ENCODE measurements at places on chromosomes 4 and X.
A peak's percentile ranks its signal among the peaks of the same experiment; 100 is the strongest.

DNA sequence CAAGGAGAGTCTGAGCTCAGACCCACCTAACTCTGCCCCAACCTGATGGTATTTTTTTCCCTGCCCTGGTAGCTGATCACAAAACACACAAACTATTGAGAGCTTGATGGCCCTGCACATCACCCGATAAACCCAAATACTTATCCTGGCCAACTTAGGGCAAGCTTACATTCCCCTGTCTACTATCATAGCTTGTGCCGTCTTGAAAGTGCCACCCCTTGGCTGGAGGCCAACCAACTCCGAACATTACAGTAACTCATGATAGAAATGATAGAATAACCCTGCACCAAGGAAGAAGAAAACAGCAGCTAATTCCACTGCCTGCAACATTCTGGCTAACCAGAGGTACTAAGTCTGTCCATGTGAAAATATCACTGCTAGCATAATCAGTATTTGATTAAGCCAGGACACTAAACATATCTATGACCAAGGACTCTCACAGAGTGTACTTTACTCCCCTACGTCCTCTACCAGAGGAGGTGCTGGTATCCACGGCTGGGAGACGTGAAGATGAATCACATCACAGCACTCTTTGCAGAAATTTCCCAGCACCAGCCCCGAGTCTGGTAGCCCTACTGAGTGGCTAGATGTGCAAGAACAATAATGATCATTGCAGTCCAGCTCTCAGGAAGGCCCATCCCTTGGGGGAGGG lies 8.9 kb downstream of the STBD1 start:
- DNase-seq: no peak

DNA sequence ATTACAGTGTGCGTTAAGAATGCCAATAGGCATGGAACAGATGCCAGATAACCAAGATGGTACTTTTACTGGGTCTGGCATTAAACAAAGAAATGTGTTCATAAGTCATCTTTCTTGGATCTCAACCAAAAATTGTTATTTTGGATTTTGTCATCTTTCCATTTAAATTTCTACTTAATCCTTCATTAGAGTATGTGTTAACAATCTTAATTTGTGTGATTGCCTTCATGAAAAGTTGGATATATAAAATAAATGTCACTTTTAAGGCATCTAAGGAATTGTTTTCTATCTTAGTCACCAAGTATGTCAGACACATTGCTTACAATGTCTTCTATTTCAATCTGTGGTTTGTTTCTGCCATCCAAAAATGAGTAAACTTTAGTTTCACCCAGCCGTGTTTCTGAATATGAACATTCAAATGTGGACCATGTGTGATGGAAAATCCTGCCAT lies 87.5 kb downstream of the PALLD start:
- DNase-seq: no peak

GRCh38 chrX:133468051-133468450 lies 52.8 kb upstream of the GPC4 start:
- no peak for DNase-seq

GRCh38 chr4:70703619-70704214 lies 15.4 kb downstream of the UTP3 start:
- DNase-seq: peak; percentile 71

DNA sequence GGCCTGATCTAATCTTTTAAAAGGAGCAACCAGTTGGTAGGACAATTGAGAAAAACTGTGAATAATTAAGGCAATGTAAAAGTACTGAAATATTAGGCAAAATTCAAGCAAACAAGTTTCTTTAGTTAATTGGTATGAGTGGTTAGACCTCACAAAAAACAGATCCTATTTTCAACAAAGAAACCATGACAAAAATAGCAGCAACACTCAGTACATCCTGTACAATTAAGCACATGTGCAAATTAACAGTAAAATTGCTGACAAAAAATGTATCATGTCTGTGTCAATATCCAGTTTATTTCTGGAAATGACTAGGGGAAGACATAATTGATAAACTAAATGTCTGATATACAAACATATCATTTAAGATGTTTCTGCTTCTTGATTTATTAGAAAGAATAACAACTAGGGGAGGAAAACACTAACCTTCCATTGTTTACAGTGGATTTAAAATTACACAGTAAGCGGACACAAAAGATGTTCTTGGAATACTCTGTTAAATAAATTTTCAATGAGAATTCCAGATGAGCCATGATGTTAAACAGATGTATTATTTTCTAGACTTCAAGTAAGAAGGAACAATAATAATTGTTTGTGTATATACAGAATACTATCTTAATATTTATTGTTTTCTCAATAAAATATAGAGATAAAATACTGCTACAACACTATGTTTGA lies 638.9 kb downstream of the SPRY1 start:
- no peak for DNase-seq

DNA sequence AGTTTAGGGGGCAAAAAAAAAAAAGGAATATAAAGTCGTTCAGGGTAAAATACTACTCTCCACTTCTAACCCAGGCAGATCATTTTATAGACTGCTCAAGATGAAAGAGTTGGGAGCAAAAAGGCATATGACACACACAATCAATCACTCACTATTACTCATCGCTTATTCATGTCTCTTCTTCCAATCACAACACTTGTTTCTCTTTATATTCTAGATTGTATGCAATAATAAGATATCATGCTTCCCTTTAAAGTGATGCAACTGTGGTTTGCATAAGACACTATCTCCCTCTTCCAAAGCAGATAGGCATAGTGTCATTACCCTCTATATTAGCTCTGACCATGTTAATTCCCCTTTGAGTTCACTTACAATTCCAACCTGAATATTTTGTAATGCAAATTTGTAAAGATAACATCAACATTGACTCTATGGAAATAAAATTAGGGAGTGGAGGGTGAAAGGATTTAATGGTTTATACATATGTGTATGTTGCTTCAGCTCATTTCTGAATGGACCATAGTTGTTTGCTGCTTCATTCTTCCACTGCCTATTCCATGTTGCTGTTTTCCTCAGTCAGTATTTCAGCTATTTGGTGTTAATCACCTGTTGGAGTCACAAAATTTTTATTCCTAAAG lies 154.9 kb upstream of the EPHA5 start:
- DNase-seq: no peak

GRCh38 chr4:71209161-71209560 lies 129.7 kb upstream of the SLC4A4 start:
- no peak for DNase-seq

- no peak for DNase-seq
Observed at GRCh38 chrX:39431893-39432292, 630.6 kb downstream of the MID1IP1 start.

DNA sequence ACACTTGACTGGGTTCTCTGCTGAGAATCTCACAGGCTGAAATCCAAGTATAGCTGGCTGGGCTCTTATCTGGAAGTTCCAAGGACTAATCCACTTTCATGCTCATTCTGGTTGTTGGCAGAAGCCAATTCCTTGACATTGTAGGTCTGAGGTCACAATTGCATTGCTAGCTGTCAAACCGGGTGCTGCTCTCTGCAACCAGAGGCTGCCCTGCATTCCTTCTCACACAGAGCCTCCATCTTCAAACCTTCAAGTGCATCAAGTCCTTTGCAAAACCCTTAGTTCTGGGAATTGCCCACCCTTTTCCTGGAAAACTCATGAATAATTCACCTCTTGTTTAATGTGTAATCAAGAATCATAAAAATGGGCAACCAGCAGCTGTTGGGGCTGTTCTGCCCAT lies 404.2 kb downstream of the KCNIP4 start:
- no peak for DNase-seq

GRCh38 chrX:140697618-140698017 lies 11.9 kb upstream of the LINC00632 start:
- DNase-seq: no peak

GRCh38 chr4:54218736-54219135 lies 10.4 kb upstream of the PDGFRA start:
- DNase-seq: no peak
